Fibroblast of skin of left biceps (primary cell): ENCODE measurements at places on chromosomes 4 and X.

- DNase-seq, result no peak
These were observed 1.7 kb upstream of the GTPBP6 start for GRCh38 chrX:320126-320783.

GRCh38 chrX:129686422-129686948 is 31.7 kb upstream of the APLN start:
- no peak for DNase-seq

GRCh38 chrX:48475774-48476577 is at the start of gene FTSJ1:
Gene FTSJ1, plus strand, starts transcription at chrX:48476199. Its CDS starts 1,849 bp downstream, at chrX:48478048.
- peak; percentile 75 for DNase-seq

- no peak for DNase-seq
These were observed 472.5 kb downstream of the STPG2 start for GRCh38 chr4:97670703-97671269.

GRCh38 chr4:33067221-33067620 is 2347.1 kb downstream of the PCDH7 start:
- no peak for DNase-seq

- no peak for DNase-seq
These were observed 202.8 kb upstream of the SMIM31 start for GRCh38 chr4:164550989-164551712.

GRCh38 chr4:176270669-176271068 is 1.6 kb upstream of the ASB5 start:
- peak; percentile 95 for DNase-seq

DNA sequence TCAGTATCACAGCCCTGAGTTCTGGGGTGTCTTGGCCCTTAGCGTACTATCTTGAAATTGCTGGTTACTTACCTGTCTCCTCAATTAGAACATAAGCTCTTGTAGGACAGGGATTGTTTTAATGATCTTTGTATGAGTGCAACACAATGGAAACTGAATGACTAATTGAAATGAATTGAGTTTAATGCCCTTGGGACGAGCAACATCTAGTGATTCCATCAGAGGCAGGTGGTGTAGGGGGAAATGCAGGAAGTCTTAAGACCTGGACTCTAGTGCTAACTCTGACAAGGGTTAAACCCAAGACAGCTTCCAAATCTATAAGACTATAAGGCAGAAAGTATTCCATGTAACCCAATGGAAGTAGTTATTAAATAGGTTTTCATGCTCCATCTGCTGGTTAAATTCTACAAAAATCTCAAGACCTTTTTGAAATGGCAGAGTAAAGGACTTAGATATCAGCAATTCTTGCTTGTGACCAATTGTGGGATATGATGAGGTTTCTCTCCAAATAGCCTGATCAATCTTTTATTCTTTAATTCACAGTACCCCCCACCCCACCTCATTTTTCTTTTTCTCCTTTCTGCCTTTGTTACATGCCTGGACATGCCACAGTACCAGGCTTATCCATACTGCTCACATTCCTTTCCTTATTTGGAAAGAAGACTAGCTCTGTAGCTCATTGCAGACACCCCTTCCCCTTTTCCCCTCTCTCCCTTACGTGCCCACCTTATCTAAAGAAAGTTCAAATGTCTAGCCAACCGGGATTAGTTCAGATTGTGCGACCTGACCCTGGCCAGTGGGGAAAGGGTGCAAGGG is 340.8 kb downstream of the PAPSS1 start:
- DNase-seq, result peak; percentile 23
